ENCODE measurements at places on chromosomes 6 and 20. TPM values are rescaled to one million over a fixed set of nuclear protein-coding genes. Genes with fewer than 3 reads are reported as not detected.

Gene SLC17A3
- total RNA-seq, result not detected

Gene SPATA25
- total RNA-seq, result 3.9 TPM

Gene CALHM4
- not detected for total RNA-seq

Gene AFDN
- total RNA-seq, result 3.2 TPM

Gene PRSS16
- total RNA-seq, result 0.40 TPM

Gene EFCAB8
- 0.81 TPM for total RNA-seq

Gene BNIP5
- total RNA-seq, result not detected

Gene SLC22A2
- not detected for total RNA-seq

Gene LPA
- total RNA-seq, result not detected

Gene FOXO3
- 20.5 TPM for total RNA-seq

Gene CST5
- total RNA-seq, result not detected

Gene GJA1
- total RNA-seq, result not detected

Gene SLC35B2
- 10.0 TPM for total RNA-seq

Gene LCA5
- 0.54 TPM for total RNA-seq

Gene SOX12
- 9.4 TPM for total RNA-seq

Gene SLC22A16
- total RNA-seq, result 2.1 TPM

Gene BHLHE23
- total RNA-seq, result not detected

Gene FAM209B
- total RNA-seq, result 3.9 TPM

Gene RUNX2
- 15.8 TPM for total RNA-seq

Gene BTBD3
- total RNA-seq, result 1.9 TPM

Gene ABCC10
- total RNA-seq, result 74.6 TPM

Gene BPI
- total RNA-seq, result not detected

Gene PLA2G7
- 7.9 TPM for total RNA-seq

Gene CTAGE9
- total RNA-seq, result not detected

Gene C20orf96
- total RNA-seq, result 5.7 TPM

Gene STMN3
- total RNA-seq, result 70.3 TPM

Gene FRMD1
- total RNA-seq, result not detected

Gene ZBP1
- 10.4 TPM for total RNA-seq
